Stimulated activated CD4-positive, alpha-beta T cell treated with anti-CD3 and anti-CD28 coated beads, Interleukin-15, amount 100 ng/mL, for 1 hour (primary cell): ENCODE measurements at places on chromosomes 1 and 21.

DNA sequence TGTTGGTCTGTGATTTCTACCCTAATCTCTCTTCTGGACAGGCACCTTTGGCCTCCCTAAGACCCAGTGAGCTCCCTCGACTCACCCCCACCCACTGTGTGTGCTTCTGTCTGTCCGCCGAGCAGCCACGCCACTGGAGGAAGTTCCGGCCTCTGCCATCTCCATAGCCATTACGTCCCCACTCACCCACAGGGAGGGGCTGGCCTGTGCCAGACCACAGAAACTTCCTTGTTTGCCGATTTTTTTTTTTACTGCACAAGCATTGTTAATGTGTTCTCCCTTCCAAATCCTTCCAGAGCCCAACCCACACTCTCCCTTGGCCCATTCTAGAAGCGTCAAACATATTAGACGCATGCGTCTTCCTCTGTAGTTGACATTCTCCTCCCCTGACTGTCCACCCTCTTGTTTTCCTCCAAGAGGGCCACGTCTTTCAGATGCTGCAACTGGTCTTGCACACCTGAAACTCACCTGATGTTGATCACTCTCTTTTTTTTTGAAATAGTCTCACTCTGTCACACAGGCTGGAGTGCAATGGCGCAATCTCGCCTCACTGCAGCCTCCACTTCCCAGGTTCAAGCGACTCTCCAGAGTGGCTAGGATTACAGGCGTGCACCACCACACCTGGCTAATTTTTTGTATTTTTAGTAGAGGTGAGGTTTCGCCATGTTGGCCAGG, 72.3 kb downstream of the EVA1C start:
- DNase-seq = no peak

DNA sequence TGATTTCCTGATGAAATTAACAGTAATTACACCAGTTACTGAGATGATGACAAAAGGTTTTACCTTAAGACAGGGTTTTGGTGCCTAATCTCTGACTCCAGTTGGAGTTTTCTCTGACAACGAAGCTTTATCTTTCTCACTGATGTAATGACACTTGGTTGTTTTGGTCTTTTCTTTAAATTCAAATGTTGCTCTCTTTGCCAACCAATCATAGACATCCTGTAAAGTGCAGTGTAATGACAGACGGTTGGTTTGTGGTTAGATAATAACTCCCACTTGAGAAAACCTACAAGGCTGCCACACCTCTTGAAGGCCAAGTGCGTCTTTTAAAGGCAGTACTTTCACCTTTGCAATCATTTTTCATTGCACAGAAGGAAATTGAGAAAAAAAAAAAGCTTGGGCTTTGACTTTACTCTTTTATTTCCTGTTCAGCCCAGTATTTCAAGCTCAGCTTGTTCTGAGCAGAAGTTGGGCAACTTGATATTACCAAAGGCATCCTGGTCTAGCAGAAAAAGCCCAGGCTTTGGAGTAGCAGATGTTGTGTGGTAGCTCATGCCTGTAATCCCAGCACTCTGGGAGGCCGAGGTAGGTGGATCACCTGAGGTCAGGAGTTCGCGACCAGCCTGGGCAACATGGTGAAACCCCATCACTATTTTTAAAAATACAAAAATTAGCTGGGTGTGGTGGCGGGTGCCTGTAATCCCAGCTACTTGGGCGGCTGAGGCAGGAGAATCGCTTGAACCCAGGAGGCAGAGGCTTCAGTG, 14.9 kb downstream of the PDIK1L start:
- no peak for DNase-seq

- DNase-seq = no peak
Measured at GRCh38 chr1:4561205-4561604, 93.2 kb upstream of the AJAP1 start.

- DNase-seq = peak; percentile 36
Measured at GRCh38 chr1:161427733-161428516, 60.2 kb upstream of the CFAP126 start.

DNA sequence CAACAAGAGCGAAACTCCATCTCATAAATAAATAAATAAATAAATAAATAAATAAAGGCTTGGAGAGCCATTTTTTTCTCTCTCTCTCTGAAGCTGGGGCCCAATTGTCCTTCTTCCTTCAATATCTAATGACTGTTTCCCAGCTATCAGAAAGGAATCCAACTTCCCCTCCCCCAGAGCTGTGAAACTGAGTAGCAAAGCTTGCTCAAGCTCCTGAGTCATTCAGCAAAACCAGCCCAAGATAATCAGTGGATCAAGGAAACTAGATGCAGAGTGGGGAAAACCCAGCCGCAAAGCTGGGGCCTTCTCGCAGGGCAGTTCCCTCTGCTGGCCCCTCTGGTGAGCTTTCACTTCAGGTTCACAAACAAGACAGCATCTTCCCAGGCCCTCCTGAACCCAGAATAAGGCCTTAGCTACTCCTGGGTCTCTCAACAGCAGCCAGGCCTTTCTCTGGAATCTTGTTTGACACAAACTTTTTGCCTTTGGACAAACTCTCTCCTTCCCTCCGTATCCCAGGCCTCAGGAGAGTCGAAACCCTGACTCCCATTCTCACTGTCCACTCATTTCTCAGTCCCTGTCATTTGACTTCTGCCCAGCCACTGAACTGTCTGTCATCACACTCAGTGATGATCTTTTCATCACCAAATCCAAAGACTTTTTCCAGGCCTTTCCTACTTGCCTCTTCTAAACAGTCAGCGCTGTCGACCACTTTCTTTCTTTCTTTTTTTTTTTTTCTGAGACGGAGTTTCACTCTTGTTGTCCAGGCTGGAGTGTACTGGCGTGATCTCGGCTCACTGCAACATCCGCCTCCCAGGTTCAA, 18.0 kb upstream of the PTP4A2 start:
- peak; percentile 46 for DNase-seq

- DNase-seq = no peak
Measured at GRCh38 chr1:225469051-225469450, 41.2 kb upstream of the LBR start.

DNA sequence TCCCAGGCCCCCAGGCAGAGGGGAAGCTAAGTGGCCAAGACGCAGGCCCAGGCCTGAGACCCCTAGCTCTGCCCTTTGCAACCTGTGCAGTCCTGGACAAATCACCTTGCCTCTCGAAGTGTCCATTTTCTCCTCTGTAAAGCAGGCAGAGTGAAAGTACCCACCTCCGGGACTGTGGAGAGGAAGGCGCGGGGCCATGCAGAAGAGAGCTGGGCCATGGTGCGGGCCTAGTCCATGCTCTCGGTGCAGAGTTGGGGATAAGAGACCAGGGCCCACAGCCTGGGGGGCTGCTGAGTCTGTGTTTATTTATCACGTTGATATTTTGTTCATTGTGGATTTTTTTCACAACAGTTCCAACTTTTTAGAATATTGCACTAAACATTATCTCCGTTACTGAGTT, 160.2 kb upstream of the VAMP3 start:
- DNase-seq = no peak

- no peak for DNase-seq
Measured at GRCh38 chr1:57277681-57278080, 146.2 kb downstream of the DAB1 start.

GRCh38 chr1:172325531-172325930, 95.0 kb upstream of the C1orf105 start:
- no peak for DNase-seq

DNA sequence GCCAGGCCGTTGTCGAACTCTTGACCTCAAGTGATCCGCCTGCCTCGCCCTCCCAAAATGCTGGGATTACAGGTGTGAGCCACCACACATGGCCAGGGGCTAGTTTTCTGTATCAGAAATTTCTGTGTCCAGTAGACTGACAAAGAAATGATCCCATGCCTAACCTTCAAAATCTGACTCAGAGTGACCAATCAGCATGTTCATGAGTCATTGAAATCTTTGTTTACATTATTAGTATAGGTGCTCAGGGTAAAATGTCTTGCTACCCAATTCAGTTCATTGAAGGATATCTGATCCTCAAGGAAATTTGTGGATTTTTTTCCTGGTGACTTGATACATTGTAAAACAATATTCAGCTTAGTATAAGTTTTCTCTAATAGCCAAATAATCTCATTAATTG, 11.0 kb upstream of the LDLRAD2 start:
- DNase-seq = no peak

GRCh38 chr1:153251988-153252387, 7.5 kb upstream of the LORICRIN start:
- DNase-seq = no peak

- DNase-seq = no peak
Measured at GRCh38 chr1:214997685-214998084, 84.9 kb upstream of the KCNK2 start.

DNA sequence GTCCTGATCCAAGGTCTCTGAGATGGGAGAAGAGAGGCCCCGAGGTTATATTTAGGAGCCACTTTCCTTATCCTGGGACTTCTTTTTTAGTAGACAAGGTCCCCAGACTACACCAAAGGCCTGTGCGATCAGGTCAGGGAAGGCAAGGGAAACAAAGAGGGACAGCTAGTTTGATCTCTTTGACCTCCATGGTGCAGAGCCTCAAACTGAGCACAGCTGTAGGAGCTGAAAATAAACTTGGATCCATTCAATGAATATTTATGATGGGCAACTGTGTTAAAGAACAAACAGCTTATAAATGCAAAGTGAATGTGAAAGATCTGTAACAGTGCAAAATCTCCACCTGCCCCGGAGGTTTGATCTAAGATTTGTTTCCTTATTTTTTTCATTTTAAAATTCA, 256.6 kb downstream of the DYRK1A start:
- no peak for DNase-seq
